ENCODE measurements at places on chromosomes 11 and 22.

DNA sequence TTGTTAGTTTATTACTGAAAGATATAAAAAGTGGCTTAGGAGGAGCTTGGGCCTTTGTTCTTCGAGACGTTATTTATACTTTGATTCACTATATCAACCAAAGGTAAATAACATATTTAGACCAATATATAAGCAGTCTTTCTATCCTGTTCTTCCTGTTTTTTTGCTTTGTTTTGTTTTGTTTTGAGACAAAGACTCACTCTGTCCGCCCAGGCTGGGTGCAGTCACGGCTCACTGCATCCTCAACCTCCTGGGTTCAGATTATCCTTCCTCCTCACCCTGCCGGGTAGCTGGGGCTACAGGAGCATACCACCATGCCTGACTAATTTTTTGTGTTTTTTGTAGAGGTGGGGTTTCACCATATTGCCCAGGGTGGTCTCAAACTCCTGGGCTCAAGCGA is 66.8 kb downstream of the ATM start:
- no peak for DNase-seq

GRCh38 chr11:113555071-113555619 is 79.9 kb upstream of the DRD2 start:
- DNase-seq: no peak

GRCh38 chr11:26137651-26138050 is 194.3 kb upstream of the ANO3 start:
- no peak for DNase-seq

DNA sequence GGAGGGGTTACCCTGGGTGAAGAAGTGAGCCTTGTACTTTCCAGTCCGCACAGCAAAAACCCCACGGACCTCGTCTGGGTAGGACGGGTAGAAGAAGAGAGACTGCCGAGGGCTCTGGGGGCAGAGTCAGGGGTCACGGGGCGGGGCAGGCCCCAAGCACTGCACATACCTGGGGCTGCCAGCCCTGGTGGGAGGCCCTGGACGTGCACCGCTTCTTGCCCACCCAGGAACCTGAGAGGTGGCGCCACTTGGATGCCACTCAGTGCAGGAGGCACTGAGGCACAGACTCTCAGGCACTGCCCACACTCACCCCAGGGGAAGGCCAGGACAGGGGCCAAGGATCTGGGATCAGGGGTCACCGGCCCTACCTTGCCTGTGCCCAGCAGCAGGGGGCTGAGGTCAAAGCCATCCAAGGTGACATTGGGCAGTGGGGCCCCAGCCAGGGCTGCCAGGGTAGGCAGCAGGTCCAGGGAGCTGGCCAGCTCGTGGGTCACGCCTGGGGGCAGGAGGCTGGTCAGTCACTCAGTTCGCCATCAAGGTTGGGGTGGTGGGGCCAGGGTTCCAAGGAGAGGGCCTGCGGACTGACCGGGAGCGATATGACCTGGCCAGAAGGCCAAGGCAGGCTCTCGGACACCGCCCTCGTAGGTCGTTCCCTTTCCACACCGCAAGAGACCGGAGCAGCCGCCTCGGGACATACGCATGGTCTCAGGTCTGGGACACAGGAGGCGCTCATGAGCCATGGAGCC is 2.2 kb downstream of the ARSA start:
- DNase-seq: no peak

GRCh38 chr22:34620832-34621231 is 445.1 kb upstream of the ISX start:
- no peak for DNase-seq

GRCh38 chr22:37121887-37122591 is 12.5 kb upstream of the TMPRSS6 start:
- no peak for DNase-seq

- no peak for DNase-seq
These were observed 3.4 kb downstream of the ELF5 start for GRCh38 chr11:34510218-34510617.

- DNase-seq: no peak
These were observed 5.5 kb upstream of the SHISA8 start for GRCh38 chr22:41920271-41920976.

GRCh38 chr11:130043575-130043974 is 26.1 kb upstream of the APLP2 start:
- DNase-seq: no peak

GRCh38 chr11:66629356-66629755 is 9.1 kb upstream of the RBM4 start:
- DNase-seq: no peak

GRCh38 chr11:79249295-79249993 is 191.4 kb downstream of the TENM4 start:
- no peak for DNase-seq

DNA sequence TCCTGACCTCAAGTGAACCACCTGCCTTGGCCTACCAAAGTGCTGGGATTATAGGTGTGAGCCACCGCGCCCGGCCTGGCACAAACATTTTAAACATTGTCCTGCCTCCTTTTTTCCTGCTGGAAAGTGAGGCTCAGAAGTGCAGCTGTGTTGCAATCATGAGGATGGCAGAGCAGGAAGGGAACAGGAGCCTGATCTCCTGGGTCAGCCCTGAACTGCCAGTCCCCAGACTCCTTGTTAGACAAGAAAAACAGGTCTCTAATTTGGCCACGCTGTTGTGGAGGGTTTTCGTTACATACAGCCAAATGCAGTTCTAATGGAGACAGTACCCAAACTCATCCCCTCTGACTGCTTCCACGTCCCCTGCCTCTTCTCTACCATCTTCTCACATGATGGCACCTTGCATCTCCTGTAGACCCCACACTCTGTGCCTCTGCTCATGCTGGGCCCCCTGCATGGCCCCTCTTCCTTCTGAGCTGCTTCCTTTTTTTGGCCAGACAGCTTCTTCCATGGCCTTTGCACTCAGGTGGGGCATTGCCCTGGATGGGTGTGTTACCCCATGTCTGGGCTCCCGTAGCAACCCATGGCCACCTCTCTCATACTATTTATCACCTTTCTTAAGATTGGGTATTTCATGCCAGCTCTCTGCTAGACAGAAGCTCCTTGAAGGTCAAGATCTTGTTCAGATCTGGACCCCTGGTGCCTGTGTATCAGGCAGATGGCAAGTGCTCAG is 227.1 kb downstream of the CEP164 start:
- DNase-seq: no peak

DNA sequence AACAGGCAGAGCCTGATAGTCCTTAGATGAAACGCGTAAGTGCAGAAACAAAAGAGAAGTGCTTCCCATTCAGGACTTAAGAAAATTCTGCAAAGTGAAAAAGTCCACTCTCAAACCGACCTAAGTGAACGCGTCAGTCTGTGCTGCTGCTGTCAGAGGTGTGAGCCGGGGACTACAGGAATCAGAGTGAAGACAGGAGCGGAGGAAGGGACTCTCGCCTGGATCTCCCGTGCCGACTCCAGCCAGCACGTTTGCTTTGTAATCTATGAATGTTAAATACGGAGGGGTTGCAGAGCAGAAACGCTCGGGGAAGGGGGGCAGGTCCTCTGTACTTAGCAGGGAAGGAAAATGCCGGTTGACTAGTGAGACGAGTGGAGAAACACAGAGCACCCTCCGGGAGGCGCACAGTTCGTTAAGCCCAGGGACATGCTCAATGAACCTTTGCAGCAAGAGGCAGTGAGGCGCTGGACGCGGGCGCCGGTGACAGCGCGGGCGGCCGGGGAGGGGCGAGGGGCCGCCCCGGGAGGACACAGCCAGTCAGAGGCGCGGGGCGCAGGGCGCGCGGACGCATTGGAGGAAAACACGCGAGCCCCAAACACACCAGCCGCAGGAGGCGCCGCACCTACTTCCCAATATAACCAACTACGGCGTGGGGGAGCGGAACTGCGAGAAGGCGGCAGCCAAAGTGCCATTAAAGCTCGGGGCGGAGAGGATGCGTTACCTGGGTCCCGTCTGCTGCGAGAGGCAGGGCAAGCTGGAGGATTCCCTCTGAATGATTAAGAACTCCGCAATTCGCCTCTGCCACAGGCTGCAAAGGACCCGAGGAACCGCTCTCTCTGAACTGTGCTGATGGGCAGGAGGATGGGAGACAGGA is at the start of gene CNTN5:
Gene CNTN5, plus strand, starts transcription at position 598 of the 874 bp plus-strand sequence.
- DNase-seq: peak; percentile 86

DNA sequence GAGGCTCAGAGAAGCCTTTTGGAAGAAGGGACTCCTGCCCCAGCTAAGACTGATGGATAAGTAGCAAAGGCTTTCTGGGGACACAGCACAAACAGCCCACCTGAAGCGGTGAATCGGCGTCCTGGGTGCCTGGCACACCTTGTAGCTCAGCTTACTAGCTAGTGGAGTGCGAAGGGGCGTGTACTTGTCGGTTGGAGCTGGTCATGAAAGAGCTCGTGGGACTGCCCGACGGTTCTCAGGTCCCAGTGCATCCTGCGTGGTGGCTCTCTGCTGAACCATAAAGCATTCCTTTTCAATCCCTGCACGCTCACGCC is 690 bp upstream of the UVRAG start:
- DNase-seq: peak; percentile 93

DNA sequence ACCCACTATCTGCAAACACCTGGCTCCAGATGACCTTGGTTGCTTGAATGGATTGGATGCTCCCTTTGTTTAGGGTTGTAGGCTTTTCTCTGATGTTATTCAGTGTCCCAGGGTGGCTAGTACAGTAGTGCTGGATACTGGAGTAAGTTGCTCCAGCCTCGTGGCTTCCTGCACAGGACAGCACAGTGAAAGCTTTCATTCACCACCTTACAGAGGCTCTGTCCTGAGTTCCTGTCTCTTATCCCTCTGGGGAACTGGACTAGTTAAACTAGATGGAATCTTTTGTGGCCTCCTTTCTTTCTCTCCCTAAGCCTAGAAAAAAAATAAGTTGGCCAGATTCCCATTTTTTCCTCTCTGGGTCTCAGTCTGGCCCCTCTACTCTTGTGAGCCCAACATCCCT is 42.6 kb downstream of the MRPL48 start:
- DNase-seq: no peak

DNA sequence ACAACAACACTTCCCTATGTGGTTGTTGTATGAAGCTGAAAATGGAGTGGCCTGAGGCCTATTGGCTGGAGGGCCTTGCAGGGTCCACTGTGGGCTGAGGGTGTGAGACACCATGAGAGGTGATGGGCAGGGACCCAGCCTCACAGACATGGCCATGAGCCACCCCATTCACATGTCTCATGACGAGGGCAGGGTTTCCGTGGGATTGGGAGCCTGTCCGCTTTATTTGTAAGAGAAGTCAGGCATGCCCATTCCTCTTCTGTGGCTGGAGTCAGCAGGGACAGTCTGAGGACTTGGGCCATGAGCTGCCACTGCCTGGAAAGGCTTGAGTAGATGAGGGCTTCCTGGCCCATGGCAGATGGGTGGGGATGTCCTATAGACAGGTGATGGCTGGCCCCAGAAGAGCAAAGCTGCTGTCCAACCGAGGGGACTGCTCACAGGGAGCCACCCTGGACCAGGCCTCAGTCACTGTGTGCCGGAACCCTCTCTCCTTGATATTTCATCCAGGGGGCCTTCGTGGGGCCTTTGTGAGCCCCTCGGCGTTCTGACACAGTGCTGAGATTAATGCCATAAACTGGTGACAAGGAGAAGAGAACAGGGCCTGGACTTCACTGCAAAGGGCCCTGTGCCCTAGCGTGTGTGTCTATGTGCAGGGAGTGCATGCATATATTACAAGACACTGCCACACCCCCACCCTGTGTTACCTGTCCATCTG is 971.9 kb downstream of the BRD1 start:
- DNase-seq: no peak

DNA sequence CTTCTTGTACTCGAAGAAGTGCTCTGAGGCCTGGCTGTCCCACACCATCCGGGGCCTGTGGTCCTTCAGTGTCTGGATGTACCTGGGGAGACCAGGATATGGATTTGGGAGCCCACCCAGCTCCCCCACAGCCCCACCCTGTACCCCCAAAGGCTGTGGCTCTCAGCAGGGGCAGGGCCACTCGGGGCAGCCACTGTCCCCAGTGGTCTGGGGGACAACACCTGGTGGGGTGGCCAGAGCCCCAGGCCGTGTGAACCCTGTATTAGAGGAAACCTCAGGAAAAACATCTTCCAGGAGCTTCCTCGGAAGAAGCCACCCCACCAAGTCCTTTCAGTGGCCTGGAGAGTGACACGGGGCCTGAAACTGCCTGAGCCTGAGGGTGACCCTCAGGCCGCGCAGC is 27.8 kb downstream of the TSPAN4 start:
- no peak for DNase-seq

DNA sequence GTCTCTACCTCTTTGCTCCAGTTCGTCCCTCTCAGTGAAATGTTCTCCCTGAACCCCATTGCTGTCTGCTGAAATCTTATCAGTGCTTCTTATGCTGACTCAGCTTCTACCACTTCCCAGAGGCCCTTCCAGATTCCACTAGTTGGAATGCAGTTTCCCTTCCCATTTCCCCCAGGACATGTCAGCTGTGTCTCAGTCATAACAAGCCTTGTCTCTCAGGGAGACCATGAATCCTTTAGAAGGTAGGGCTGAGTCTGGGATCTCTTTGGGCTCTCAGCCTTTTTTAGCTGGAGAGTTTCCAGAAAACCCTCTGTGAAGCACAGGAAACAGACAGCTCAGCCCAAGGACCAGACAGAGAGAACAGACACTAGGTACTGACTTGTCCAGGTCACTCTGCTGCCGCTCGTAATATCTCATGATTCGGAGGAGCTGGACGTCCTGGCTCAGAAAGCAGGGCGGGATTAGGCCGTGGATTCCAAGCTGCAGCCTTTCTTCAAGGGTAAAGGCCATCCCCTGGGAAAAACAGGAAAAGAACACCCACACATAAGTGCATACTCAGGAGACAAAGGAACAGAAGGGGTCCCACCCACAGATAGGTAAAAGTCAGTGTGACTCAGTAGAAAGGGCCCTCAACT is 113.0 kb downstream of the ME3 start:
- no peak for DNase-seq

GRCh38 chr11:80495116-80495515 is 1054.3 kb upstream of the TENM4 start:
- DNase-seq: no peak

DNA sequence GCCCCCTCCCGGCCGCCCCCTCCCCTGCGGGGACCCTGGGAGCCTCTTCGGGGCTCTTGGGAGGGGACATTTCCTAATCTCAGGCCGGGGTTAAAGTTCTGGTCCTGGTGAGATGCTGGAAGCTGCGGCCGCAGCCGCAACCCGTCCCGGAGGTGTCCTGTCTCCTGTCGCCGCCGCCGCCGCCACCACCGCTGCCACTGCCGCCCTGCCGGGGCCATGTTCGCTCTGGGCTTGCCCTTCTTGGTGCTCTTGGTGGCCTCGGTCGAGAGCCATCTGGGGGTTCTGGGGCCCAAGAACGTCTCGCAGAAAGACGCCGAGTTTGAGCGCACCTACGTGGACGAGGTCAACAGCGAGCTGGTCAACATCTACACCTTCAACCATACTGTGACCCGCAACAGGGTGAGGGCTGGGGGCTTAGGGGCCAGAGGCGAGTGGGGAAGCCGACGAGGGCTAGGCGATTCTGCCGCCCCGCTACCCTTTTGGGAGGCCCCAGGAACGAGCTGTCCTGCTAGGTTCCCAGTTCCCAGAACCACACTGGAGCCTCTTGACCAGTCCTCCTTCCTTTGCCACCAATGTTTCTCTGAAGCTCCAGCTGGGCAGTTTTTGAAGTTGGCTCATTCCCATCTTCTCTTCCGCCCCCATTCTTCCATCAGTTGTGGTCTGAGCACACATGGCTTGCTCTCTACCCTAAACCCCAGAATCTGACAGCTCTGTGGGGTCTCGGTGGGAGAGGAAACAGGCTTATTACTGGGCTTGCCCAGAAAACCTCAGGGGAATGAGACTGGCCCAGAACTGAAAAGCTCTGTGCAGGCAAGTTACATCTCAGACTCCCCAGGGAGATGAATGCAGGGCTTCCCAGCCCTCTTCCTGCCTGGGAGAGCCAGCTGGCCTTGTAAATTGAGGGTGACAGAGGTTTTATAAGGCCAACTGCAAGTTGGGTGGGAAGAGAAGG is 781 bp downstream of the SIDT2 start:
- DNase-seq: peak; percentile 26

- DNase-seq: no peak
These were observed 870.6 kb upstream of the LRRC4C start for GRCh38 chr11:42329929-42330565.

GRCh38 chr11:132782102-132782501 is 750.2 kb downstream of the OPCML start:
- DNase-seq: peak; percentile 42

All from NCI-H1105 treated with DMSO at 0.1 percent for 48 hours (cell line).